Activated naive CD4-positive, alpha-beta T cell (primary cell): ENCODE measurements at places on chromosomes 11 and 22.

DNA sequence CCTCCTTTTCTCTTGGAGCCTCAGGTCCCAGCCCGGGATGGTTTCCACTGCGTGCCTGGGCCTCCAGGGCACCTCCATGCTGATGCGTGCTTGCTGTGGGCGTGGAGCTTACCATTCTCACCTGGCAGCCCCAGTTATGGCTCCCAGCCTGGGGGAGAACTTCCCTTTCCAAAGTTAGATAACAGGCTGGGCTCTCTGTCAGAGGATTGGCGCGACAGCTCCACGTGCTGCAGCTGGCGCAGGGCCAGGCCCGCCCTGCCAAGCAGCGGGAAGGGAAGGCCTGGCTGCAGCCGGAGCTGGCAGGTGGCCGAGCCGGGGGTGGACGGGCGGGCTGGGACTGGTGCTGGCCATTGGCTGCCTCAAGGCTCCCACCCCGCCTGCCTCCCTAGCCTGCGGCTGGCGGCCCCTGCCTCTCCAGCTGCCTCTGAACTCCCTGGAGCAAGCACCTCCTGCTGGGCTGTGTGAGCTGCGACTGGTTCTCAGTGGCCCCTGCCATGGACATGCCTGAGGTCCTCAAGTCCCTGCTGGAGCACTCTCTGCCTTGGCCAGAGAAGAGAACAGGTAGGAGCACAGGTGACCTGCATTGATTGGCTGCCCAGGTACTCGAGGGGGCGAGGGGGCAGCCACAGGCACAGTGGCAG, 14.6 kb upstream of the TEF start:
- DNase-seq: peak; percentile 6

GRCh38 chr22:45240104-45240809, 437 bp downstream of the KIAA0930 start:
- peak; percentile 10 for DNase-seq

- DNase-seq: no peak
Observed at GRCh38 chr11:8089791-8090510, 8.9 kb downstream of the TUB start.

DNA sequence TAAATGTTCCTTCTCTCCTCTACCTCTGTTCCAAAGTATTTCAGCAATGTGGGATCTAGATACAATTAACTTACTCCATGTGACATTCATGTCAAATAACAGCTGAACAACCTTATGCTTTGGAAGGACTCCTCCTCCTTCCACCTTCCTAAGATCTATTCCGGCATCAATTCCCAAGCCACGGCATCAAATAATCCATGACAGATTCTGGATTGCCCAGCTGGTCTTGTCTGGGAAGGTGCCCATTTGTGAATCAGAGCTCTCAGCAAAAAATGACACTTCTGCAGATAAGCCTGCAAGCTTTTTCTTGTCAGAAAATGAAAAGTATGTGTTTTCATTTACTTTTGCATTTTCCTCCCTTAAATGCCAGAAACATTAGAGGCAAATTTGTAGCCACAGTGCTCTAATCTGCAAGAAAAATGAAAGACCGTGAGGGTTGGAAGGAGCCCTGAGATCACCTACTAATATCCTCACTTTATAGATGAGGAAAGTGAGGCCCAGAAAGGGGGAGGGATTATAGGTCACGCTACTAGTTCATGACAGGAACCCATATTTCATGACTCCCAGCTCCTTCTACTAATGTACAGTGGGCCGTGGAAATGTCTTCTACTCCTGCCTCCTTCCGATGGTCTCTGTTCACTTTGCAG, 124.0 kb downstream of the ME3 start:
- no peak for DNase-seq

- no peak for DNase-seq
Observed at GRCh38 chr11:2754008-2754407, 54.2 kb upstream of the KCNQ1OT1 start.

- DNase-seq: no peak
Observed at GRCh38 chr11:48129697-48130395, 86.8 kb upstream of the OR4B1 start.

DNA sequence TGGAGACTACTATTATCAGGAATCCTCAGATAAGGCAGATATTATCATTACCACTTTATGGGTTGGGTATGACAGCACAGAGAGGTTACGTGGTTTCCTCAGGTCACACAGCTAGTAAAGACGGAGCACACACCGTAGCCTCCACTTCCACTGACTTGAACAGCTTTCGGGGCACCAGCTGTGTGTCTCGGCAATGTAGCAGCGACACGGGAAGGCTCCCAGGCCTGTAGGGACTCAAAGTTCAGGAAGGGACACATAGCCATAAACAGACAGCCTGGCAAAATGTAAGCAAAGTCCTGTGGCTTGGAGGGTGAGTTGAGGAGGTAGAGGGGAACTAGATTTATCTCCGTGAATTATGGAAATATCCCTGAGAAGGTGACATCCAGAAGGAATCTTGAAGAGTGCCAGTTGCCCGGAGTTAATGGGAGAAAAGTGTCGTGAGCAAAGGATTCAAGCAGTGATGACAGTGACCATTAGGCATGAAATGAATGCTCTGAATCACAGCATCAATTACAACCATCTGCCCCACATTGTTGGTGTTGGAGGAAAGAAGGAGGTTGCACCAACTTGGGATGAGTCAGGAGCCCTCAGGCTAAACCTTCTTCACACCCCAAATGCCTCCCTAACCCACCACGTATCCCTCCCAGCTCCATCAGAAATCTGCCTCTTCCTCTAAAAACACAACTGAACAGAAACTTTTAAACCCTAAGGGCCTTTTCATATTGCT, 106.7 kb upstream of the ASPHD2 start:
- DNase-seq: no peak

DNA sequence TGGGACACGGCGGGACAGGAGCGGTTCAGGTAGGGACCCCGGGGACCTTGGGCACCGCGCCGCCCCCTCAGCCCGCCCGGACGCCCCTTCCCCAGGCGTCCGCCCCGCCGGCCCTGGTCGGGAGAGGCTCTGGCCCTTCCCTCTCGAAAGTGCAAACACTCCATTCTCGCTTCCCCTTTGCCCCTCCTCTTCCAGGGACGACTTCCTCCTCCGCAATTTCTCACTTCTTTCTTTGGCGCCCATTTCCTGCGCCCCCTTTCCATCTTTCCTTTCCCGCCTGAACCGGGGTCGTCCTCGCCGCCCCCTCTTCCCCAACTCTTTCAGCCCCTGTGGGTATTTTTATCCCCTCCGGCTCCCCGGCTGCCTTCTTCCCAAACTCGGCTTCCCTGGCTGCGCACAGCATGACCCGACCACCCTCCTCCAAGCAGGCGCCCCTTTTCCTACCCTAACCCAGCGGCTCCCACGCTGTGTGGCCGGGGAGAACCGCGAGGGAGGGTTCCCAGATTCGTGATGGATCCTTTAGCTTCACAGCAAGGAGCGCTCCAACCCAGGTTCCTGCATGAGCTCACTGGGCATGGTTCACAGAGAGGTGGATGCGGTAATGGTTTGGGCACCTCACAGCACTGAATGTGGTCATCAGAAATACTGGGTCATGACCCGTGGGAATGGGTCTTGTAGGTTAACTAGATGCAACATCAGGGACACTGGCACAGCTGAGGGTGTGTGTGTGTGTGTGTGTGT, 689 bp downstream of the RAB39A start:
- no peak for DNase-seq

GRCh38 chr11:6196396-6196795, 2.6 kb upstream of the OR52W1 start:
- no peak for DNase-seq

- DNase-seq: no peak
Observed at GRCh38 chr11:9399466-9399865, 15.0 kb downstream of the IPO7 start.

DNA sequence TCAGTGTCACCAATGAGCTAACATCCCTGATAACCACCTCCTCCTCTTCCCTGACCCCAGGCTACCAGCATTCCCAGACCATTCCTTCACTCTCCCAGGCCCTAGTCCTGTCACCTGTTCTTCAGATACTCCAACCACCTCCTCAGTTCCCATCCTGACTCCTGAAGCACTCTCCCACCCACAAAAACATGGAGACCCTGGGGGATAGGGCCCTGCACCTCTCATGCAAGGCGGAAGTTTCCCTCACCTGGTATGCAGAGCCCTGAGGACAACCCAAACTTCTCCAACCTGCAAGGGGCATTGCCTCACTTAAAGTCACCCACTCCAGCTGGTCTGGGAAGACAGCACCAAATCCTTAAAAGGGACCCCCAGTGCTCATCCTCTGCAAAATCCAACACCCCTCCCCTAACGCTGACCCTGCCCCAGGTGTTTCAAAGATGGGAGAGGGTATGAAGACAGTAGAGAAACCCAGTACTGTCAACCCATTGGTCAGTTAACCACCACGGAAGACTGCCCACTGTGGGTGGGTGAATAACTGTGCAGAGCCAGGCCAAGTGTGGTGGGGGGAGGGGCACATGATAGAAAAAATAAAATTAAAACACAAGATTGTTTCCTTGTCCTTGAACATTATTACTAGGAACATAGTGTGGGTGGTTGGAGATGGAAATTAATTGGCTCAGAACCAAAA, 1.4 kb downstream of the TNKS1BP1 start:
- no peak for DNase-seq

DNA sequence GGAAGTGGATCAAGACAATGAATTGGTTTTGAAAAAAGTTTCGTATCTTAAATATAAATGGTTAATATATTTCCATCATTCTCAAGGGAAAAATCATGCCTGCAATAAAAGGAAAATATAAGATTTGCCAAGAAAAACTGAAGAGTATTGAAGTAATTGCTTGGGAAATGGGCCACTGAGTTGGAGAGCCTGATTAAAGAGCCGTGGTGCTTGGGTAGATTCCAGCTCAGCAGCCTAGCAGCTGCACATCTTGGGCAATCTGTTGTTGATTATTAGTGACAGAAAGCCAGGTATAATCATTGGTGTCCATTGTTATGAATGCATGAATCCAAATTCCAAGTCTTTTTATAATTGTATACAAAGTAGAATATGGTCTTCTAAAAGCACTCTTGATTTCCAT, 800.9 kb upstream of the CHORDC1 start:
- DNase-seq: no peak
